HT1080 (cell line): ENCODE measurements at places on chromosomes 7 and 10. TPM values are rescaled to one million over a fixed set of nuclear protein-coding genes. Genes with fewer than 3 reads are reported as not detected.
A peak's percentile ranks its signal among the peaks of the same experiment; 100 is the strongest.

DNA sequence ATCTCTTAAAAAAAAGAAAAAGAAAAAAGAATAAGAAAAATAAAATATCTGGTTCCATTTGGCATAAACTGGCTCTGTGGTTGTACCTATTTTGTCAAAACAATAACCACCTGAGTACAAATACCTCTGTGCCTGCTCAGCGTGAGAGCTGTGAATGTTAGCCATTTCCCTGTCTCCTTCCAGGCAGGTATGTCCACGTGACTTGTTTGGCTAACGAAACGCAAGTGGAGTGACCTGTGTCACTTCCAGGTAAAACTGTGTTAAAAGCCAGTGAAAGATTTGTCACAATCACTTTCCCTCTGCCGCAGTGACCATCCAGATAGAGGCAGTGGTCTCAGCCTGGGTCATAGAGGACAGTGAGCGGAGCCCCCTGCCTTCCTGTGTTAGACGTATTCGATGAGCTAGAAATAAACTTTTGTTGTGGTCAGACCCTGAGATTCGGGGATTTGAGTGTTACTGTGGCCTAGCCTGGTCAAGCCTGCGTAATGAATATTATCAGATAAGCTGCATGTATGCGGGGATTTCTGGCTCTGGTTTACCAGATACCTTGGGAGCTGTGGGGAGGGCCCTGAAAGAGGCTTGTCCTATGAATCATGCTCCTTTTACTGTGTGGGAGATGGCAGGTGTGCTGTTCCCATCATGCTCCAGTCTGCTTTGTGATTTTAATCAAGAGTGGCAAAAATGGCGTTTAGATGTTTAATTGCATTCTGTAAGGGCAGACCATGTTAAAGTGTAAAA is 3.8 kb downstream of the PTER start:
- DNase-seq = no peak

DNA sequence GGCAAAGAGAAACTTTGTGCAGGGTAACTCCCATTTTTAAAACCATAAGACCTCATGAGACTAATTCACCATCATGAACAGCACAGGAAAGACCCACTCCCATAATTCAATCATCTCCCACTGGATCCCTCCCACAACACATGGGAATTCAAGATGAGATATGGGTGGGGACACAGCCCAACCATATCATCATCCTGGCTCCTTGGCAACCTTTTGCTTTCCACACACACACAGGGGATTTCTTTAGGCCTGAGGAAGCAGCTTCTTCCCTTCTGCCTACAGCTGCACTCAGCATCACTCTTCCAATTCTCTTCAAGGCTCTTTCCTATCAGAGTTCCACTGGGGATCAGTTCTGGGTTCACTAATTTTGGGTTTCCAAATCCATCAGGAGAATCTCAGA is 199.0 kb upstream of the CTBP2 start:
- no peak for DNase-seq

PDE6C gene
- total RNA-seq = not detected in 2 replicates

MXI1 gene
- total RNA-seq = 12.7 and 18.5 TPM in 2 replicates

GRCh38 chr7:88756802-88757201 is 2.7 kb upstream of the ZNF804B start:
- no peak for DNase-seq

ACSM6 gene
- not detected in 2 replicates for total RNA-seq

GRCh38 chr7:156163747-156164146 is 351.5 kb upstream of the SHH start:
- no peak for DNase-seq

DNA sequence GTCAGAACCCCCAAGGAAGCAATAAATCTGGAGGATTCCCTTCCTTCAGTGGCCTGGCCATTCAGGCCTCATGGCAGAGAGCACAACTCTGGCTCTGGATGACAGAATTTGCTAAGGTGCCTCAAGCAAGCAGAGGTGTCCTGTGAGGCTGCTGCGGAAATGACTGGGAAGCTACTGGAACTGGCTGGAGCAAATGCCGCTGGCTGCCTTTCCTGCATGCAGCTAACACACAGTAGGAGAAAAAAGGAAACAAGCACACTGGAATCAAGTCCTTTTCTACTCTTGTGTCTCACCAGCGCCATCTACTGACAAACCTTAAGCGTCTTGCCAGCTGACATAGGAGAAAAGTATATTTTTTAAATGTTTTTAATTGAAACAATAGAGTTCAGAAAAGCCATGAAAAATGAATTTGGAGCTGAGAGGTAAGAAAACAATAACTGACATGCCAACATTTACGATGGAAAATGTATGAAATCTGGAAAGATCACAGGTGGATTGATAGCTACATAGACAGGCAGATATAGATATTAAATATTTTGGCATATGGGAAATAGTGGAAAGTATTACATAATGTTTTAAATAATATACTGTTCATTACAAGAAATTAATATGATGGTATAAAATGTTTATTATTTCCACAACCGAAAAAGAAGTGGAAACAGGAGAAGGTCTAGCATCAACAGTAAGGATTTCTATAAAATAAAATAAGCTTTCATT is 951.6 kb downstream of the ANKRD7 start:
- peak; percentile 73 for DNase-seq

LGI1 gene
- total RNA-seq = 0.02 TPM in 1 of 2 replicates, not detected in the other
